ENCODE measurements at places on chromosomes 5 and 9.

DNA sequence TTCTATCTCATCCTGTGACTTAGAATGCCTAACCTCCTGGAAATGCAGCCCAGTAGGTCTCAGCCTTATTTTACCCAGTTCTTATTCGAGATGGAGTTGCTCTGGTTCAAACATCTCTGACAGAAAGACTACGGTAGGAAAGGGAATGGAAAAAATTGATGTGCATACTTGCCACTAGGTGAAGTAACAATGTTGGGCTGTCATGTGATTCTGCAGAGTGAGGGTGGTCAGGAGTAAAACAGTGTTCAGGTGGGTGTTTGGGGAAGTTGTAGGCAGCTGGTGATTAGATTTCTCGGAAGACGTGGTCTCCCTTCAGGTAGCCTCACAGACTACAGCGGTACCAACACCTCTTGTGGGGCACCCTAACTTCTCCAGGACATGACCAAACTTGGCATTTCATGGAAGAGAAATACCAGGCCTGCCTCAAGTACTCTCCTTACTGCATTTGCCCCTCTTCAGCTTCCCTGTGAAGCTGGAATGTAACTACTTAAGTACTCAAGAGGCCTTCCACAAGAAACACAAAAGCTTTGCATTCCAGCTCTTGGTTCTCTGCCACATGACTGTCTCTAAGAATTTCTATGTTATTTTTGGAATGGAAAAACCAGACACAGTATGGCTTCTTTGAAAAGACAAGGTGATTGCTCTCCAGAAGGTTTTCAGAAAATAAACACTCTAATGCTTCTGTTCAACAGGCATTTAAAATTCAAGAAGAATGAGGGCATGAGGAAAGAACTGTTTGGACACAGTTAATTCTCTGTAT lies 17.4 kb upstream of the ENTREP1 start:
- DNase-seq: no peak

DNA sequence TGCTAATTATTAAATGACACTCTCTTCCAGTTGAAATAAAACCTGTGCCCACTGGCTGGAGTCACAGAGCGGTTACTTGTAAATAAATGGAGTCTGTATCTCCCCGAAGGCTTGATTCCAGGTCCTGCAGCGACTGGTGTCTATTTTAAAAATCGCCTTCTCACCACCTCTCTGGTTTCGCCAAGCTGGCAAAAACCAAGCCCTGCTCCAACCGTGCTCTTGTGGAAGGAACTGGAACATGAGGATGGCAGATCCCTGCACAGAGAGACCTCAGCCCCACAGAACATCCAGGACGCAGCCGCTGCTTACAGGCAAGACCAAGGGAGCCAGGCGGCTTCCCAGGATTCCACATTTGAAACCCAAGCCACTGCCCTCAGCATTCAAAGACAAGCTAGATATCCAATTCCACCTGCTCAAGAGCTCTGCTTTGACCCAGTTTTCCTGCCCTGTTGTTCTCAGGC lies 15.0 kb downstream of the SEMA4D start:
- no peak for DNase-seq

DNA sequence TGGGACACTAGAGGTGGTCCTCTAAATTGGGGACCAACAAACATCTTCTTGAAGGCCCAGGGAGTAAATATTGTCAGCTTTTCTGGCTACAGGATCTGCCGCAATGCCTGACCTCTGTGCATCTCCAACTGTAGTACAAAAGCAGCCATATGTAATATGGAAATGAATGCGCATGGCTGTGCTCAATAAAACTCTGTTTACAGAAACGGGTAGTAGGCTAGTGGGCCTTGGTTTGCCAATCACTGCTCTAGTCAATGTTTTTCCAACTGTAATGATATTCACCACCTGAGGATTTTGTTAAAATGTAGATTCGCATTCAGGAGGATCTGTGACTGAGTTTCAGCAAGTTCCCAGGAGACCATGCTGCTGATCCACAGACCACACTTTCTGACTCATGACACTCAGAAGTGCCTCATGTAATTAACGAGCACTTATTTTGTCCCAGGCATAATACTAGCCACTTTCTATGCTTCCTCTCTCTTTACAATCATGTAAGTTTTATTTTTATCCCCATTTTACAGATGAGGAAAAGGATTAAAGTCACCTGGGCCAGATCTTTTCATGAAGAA lies 96.9 kb downstream of the MED27 start:
- DNase-seq: no peak

DNA sequence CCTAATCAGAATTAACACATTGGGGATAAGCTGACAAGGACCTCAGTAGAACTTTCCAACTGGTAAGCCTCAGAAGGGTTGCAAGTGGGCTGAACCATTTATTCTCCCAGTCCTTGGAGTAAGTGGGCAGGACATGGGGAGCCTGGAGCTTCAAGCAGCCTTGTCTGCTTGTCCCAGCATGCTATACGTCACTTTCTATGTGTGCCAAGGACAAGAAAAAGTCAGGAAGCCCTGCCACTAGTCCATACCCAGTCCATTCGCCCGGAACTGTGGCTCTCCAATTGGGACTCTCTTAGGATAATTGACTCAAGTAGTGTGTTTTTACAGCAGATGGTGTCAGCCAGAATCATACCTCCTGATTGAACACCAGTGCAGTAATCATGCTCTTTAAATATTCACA lies 62.6 kb upstream of the FRRS1L start:
- DNase-seq: no peak

- DNase-seq: no peak
Measured at GRCh38 chr5:72210888-72211678, 103.8 kb downstream of the MAP1B start.

DNA sequence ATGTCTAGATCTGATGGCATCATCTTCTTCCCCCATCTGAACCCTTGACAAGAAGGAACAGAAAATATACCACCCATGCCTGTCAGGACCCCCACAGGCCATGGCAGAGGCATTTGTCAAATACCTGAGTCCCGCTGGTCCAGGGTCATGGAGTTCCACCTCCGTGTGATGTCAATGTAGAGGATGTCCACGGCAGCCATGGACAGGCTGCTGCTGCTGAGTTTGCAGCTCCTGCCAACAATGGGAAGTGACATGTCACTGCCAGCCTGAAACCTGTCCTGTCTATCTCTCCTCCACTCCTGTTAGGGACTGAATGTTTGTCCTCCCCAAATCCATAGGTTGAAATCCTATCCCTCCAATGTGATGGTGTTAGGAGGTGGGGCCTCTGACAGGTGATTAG lies 208.8 kb downstream of the DAB2IP start:
- DNase-seq: no peak

DNA sequence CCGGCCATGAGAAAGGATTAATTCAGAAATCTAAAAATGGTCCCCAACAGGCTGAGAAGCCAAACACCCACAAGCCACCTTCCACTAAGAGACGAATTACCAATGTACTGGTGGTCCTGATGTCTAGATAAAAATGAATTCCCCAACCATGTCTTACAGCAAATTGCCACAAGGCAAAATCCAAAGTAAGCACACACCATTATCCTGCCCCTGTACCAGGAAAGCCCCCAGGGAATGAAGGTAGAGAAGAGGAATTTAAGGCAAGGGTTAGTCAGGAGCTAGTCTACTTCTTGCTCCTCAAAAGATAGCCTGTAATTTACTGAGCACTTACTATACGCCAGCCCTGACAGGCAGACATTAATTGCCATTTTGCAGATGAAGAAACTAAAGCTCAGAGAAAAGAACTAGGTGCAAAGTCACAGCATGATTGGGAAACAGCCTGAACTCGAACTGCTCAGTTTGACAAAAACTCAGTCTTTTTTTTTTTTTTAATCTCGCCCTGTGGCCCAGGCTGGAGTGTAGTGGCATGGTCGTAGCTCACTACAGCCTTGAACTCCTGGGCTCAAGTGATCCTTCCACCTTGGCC lies 64.3 kb downstream of the RAPGEF1 start:
- no peak for DNase-seq

- DNase-seq: no peak
Measured at GRCh38 chr9:27749838-27750237, 176.6 kb upstream of the C9orf72 start.

DNA sequence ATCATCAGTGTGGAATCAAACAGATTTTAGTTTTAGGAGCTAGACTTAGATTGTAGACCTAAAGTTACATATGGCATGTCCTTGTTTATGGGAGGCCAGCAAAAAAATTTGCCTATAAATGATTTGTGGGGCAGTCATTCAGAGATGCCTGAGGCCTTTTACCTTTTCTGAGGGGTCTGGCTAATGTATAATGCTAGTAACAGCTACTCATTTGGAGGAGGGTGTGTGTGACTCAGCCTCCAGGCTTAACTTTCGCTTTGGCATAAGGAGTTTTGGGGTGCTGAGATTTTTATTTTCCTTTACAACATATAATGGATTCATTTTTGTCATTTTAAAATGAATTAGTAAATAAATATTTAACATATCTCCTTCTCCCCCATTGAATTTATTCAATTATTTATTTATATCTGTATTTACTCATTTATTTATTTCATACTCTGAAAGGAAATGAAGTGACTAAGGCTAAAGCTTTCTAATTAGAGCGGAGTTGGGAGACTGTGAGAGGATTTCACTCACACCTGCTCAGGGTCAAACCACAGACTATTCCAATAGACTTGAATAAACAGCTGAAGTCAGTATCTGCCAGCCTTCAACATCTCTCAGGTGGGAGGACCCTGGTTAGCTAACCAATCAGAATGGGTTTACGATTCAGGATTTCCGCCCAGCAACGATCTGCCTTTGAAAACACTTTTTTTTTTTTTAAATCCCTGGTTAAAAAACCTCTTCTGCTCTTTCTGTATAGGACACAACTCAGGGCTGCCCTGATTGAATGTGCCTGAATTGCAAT lies 487.5 kb upstream of the SGCD start:
- DNase-seq: no peak

DNA sequence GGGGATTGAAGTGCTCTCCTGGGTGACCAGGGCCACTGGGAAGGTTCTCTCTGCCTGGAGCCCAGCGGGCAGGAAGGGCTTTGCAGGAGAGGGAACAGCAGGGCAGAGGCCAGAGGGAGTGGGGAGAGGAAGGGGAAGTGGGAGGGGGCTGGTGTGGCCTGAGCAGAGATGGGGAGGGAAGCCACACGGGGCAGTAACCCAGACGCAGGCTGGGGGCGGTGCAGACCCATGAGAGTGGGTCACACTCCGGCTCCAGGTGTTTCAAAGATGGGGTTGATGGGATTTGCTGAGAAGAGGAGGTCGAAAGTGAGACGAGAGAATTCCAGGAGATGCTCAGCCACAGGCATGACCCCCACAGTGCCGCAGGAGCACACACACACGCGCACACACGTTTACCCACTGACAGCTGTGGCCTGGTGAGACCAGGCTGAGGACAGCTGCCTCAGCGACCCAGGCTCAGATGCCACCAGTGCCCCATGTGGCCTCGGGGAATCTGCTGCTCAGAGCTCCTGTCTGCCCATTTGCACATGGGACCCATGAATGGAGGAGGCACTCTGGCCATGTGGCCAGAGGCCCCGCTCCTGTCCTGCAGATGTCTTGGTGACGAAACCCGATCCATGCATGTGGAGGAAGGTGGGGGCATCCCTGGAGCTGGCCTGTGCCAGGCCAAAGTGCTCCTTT lies 32.7 kb upstream of the FCN2 start:
- no peak for DNase-seq

GRCh38 chr5:150458802-150459557 lies 9.4 kb upstream of the RPS14 start:
- peak; percentile 88 for DNase-seq

DNA sequence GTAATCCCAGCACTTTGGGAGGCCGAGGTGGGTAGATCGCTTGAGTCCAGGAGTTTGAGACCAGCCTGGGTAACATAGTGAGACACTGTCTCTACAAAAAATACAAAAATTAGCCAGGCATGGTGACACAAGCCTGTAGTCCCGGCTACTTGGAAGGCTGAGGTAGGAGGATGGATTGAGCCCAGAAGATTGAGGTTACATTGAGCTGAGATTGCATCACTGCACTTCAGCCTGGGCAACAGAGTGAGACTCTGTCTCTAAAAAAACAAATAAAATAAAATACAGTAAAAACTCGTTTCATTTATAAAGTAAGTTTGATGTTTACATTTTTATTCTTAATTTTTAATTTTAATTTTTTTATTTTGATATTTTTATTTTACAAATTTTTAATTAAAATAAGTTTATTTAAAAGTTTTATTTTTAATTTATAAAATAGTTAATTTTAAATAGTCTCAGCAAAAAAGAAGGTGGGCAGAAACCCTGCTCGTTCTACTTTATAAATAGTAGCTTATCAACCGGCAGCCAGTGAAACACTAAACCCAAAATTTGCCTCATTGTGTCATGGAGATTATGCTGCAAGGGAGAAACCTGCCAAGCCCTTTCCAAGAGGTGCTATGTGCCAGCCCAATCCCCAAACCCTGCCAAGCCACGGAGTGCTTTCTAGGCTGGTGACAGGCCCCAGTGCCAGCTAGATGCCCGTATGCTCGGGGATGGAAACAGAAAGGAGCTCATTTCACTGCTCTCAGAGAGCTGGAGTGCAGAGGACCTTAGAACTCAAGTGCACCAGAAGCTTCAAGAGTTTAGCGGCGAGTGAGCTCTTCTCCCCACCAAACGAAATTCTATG lies 38.9 kb downstream of the SERINC5 start:
- DNase-seq: no peak

DNA sequence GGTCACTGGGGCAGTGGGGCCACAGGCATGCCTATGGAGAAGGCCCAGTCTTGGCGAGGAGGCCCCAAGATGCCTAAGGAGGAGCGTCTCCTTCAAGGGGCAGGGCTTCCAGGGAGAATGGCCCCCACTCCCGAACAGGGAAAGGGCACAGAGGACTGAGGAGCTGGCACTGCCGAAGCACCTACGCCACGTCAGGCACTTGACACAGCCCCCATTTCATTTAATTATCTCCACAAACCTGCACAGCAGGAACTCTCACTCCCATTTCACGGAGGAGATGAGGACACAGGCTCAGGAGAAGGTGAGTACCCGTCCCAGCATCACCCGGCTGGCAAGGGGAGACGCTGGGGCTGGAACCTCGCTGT lies 26.0 kb downstream of the EGR1 start:
- no peak for DNase-seq

DNA sequence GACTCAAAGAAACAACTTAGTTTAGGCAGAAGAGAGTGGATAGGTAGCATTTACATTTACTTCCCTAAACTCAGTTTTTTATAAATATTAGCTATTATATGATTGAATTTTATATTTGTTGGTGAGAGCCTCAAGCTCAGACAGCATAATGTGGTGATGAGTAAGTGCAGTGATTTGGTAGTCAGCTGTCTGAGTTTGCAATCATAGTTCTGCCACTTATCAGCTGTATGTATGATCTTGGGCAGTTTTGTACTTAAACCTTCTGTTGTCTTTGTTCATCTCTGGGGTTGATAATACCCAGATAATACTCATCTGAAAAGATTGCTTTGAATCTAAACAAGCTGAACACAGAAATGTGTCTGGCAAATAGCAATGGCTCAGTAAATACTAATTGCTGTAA lies 108.8 kb downstream of the ANXA1 start:
- no peak for DNase-seq

GRCh38 chr5:139402561-139403158 lies 1.2 kb downstream of the SPATA24 start:
- no peak for DNase-seq

- no peak for DNase-seq
Measured at GRCh38 chr5:25500635-25501034, 855.9 kb upstream of the CDH10 start.
